ENCODE measurements at places on chromosomes 7 and 10.

GRCh38 chr10:43819464-43820230, 171.0 kb upstream of the ZNF32 start:
- peak; percentile 45 for DNase-seq

DNA sequence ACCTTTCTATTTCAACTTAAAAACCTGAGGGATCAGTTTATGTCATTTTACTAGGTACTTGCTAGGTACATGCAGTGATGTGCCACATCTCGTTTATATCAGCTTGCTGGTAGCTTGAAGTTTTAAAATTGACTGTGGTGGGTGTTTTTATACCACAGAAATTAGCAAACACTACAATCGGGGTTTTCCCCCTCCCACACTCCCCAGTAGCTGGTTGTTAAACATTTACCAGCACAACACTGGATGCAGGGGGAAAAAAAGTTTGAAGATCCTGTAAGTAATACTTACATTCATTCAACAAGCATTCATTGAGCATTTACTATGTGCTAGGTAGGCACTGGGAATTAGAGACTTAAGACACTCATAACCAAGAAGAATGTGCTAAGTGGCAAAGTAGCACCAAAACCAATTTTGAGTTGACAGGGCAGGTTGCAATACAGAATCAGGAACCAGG, 32.6 kb downstream of the USP6NL start:
- no peak for DNase-seq

DNA sequence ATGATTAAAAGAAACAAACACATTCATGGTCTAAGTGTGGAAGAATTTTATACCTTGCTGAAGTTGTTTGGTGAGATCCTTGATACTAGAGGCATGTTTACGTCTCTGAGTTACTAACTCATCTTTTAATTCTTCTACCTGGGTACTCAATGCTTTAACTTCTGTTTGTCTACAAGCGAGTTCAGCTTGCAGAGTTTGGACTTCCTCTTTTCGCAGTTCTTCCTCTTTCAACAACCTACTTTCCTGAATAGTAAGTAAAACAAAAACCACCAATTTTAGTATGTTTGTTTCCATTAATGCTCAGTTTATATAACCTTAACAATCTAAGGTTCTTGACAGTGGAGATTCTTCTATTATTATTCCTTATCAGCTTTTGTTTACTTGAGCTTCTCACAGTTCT, 42.9 kb downstream of the CCDC186 start:
- no peak for DNase-seq

DNA sequence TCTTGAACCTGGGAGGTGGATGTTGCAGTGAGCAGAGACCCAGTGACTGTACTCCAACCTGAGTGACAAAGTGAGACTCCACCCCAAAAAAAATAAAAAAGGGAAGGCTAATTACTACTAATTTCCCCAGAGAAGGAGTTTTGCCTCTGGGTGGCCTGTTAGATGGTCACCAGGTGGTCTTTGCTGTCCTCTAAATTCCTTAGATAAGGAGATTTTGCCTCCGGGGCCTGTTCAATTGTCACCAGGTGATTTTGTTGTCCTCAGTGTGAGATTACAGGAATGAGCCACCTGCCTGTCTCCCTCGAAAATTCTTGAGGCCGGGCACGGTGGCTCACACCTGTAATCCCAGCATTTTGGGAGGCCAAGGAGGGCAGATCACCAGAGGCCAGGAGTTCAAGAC, 24.4 kb upstream of the ZMIZ2 start:
- no peak for DNase-seq

DNA sequence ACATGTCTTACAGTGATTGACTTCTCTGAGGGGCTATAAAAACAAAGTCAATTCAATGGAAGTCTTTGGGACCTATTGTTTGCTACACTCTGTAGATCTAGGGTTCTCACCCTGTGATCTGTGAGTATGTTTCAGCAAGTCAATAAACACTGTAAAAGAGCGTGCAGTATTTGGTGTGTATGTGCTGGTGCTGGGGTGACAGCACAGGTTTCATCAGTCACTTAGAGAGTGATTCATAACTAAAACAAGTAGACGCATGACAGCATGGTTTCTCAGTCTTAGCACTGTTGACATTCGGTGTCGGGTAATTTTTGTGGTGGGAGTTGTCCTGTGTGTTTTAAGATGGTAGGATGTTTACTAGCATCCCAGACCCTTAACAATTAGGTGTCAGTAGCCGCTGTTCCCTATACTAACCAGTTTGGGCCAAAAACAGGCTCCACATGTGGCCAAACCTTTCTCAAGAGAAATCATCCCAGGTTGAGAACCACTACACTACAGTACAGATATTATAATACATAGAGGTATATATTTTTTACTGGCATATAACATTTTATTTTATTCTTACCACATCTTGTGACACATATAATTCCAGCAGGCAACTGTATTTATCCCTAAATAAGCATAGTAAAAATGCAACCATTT, 411.8 kb downstream of the ARL4A start:
- no peak for DNase-seq

GRCh38 chr10:97416565-97416964, 9.4 kb upstream of the PGAM1 start:
- DNase-seq, result no peak

DNA sequence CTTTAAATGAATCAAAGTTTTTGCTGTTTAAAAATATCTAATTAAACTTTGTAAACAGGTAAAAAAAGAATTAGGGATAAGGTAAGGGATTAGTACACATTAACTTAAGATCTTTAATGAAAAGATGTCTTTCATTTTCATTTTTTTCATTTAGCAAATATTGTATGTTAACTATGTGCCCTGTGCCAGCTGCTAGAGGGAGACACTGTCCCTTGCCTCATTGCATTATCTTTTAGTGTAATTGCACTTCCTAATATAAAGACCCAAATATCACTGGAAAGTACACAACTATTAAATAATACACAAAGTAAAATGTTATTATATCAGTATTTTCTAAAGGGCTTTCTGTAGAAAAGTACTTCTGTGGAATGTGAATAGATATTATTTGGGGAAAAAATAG, 102.7 kb downstream of the GPR37 start:
- DNase-seq, result no peak

GRCh38 chr10:48306870-48307710, 613 bp downstream of the MAPK8 start:
- peak; percentile 63 for DNase-seq

- DNase-seq, result no peak
Measured at GRCh38 chr10:25815999-25816768, 117.8 kb upstream of the MYO3A start.

- peak; percentile 96 for DNase-seq
Measured at GRCh38 chr10:125231116-125231812, 70.9 kb upstream of the CTBP2 start.

DNA sequence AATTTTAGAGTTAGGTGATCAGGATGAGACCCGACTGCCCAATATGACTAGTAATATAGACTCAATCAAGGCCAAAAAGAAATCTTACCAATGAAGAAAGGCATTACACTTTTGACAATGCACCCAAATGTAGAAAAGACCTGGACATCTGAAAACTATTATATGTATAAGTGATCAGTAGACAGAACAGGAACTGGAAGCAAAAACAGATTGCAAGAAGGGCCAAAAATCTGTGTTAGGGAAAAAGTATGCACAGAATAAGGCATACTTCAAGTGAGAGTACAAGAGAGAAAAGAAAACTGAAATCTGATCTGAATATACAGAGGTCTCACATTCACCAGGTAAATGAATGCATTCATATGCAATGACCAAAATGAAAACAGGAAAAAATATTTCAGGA, 107.0 kb downstream of the GNAI1 start:
- DNase-seq, result no peak

GRCh38 chr10:114070710-114071109, 27.0 kb downstream of the ADRB1 start:
- no peak for DNase-seq

- DNase-seq, result peak; percentile 39
Measured at GRCh38 chr7:134645935-134646334, 718 bp upstream of the BPGM start.

- DNase-seq, result no peak
Measured at GRCh38 chr7:99674995-99675742, 4.6 kb downstream of the CYP3A5 start.

DNA sequence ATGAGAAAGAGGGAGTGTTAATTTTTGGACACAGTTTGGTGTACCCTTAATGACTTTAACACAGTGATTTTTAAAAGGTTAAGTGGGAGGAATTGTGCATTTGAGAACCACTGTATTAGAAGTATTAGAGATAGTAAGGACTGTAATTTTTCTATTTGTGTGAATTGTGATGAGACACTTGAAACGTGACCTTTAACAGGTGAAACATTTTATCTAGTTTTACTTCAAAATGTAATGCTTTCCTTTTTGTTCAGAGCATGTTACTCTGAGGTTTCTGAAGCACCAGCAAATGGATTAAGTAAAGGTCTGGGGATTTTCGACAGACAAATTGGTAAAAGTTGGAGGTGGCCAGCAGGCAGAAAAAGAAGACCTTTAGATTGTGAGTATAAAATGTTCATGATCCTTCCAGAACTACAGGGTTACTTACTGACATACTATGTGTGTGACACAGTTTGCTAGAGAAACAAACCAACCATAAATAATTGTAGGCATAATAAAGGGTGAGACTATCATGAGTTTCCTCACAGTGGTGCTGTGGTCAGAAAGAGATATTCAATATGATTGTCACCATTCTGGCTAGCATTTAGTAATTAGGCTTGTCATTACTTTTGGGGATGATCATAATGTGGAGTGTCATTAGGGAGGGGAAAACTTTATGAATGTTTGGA, 26.1 kb downstream of the LCOR start:
- no peak for DNase-seq

- DNase-seq, result no peak
Measured at GRCh38 chr10:101458869-101459268, 104.9 kb downstream of the BTRC start.

DNA sequence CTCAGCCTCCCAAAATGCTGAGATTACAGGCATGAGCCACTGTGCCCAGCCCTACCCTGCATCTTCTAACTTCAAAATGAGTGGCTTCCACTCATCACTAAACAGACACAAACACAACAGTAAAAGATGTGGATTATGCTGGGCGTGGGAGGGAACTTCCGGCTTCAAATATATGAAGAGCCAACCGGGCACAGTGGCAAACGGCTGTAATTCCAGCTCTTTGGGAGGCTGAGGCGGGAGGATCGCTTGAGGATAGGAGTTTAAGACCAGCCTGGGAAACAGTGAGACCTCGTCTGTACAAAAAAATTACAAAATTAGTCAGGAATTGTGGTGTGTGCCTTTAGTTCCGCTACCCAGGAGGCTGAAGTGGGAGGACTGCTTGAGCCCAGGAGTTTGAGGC, 92.2 kb upstream of the GNA12 start:
- no peak for DNase-seq

- DNase-seq, result no peak
Measured at GRCh38 chr7:90660819-90661218, 64.7 kb downstream of the CDK14 start.

- peak; percentile 73 for DNase-seq
Measured at GRCh38 chr7:107971613-107972012, 31.3 kb downstream of the LAMB1 start.

GRCh38 chr10:44558521-44558920, 173.6 kb upstream of the CXCL12 start:
- DNase-seq, result peak; percentile 45

DNA sequence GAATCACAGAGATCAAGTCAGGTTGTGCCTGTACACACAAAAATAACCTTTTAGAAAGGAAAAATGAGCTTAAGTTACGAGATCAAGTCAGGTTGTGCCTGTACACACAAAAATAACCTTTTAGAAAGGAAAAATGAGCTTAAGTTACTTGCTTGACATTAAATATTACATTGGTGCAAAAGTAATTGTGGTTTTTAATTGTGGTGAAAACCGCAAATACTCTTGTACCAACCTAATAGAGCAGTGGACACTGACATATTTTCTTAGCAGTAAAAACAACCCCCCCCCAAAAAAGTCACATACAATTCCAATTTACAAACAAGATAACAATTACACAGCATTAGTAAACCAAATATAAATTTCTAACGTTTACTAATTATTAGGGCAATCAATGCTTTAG, 595.6 kb downstream of the GRM8 start:
- no peak for DNase-seq

GRCh38 chr7:77867537-77867865, 68.9 kb downstream of the PHTF2 start:
- peak; percentile 64 for DNase-seq

- DNase-seq, result no peak
Measured at GRCh38 chr10:29685506-29685905, 50.7 kb upstream of the SVIL start.

GRCh38 chr10:131706952-131707351, 193.9 kb upstream of the PPP2R2D start:
- DNase-seq, result no peak

GRCh38 chr7:70355198-70356020, 757.1 kb downstream of the AUTS2 start:
- no peak for DNase-seq

GRCh38 chr10:1036341-1036791, 10.7 kb upstream of the IDI2 start:
- DNase-seq, result no peak

DNA sequence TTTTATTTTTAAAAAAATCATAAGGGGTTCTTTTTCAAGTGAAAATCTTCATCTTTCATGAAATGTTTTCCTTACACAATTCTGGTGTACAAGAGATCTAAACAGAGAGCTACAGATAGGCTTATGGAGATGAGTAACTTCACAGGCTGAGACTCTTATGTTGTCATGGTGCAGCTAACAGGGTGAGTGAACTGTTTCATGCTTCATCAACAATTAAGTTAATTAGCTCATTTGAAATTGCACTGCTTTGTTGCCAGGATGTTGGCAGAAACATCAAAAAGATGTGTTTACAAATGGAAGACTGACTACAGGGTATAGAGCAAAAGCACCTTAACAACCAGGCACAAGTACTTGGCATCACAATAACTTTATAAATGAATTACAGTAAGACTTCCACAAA, 230.8 kb downstream of the FOXP2 start:
- no peak for DNase-seq

GRCh38 chr7:112399501-112399900, 50.8 kb upstream of the IFRD1 start:
- DNase-seq, result peak; percentile 63

DNA sequence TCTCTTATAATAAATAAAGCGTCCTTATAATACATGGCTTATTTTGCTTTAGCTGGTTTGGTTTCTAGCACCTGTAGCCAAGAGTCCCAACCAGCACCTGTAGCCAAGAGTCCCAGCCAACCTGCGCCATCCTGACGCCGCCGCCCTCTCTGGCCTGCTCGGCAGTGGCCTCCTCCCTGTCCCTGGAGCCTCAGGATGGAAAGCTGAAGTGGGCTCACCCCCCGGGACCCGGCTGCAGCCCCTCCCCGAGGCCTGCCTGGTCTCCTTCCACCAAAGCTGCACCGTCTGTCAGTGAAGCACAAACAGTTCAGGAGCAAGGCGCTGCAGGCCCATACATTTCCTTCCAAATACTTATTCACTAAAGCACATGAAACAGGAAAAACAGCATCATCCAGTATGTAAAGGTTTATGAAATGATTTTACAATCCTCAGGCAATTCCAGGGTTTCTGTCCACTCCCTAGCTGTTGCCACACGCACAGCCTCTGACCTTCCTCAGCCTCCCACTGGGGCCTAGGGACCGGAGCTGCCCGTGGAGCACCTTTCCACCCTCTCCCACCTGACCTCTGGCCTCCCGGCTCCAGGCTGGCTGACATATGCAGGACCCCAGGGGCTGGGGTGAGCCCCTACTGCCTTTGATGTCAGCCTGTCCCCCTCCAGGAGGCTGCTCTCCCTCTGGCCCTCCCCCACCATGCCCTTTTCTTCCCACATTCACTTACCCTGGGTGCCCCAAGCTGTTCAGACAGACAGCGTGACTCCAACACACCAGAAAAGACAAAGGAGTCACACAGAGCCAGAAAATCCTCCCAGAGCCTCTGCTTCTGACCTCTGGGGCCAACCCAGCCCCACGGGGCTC, 149.6 kb upstream of the PPP2R2D start:
- DNase-seq, result no peak

Measured in fibroblast of skin of abdomen (primary cell).